ENCODE measurements at places on chromosomes 1 and 21.
A peak's percentile ranks its signal among the peaks of the same experiment; 100 is the strongest.

- DNase-seq, result peak; percentile 80
Measured at GRCh38 chr21:42145569-42146272, 73.2 kb upstream of the ABCG1 start.

GRCh38 chr21:28086861-28087581 lies 905.7 kb downstream of the LTN1 start:
- DNase-seq, result no peak

GRCh38 chr1:170674239-170674638 lies 10.3 kb downstream of the PRRX1 start:
- DNase-seq, result no peak

- DNase-seq, result no peak
Measured at GRCh38 chr1:7610106-7610731, 160.9 kb upstream of the VAMP3 start.

DNA sequence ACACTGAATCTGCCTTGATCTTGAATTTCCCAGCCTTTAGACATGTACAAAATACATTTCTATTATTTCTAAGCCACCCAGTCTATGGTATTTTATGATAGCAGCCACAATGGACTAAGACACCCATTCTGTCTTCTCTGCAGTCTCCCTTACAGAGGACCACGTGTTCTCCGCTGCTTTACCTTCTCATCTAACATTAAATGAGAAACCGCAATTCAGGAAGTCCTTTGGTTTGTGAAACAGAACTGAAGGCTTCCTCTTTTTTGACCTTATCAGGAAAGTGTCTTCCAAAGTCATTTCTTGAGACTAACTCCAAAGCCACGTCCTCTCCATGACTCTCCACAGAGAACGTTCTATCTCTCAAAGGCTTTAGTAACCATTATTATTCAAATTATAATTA lies 560.1 kb downstream of the OMA1 start:
- no peak for DNase-seq

GRCh38 chr1:218850367-218850766 lies 323.3 kb upstream of the LYPLAL1 start:
- no peak for DNase-seq

- no peak for DNase-seq
Measured at GRCh38 chr1:204888294-204888693, 17.6 kb downstream of the NFASC start.

GRCh38 chr1:78104322-78104721 lies 58.6 kb downstream of the GIPC2 start:
- no peak for DNase-seq

- no peak for DNase-seq
Measured at GRCh38 chr1:22078133-22078532, 25.6 kb downstream of the CDC42 start.

DNA sequence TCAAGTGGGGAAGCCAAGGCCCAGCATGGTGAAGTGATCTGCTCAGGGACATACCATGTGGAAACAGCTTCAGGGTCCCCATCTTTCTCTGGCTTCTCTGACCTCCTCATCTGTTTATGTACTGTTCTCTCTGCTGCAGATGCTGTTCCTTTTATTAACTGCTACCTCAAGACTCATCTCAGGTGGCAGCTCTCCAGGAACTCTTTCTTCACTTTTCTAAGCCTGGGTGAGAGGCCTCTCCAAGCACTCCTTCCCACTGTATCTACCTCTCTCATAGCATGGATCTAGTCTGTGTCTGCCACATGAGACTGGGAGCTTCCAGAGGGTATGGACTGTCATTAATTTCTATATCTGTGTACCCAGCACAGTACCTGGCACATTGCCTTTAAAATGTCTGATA lies 73.4 kb upstream of the PPM1J start:
- no peak for DNase-seq

DNA sequence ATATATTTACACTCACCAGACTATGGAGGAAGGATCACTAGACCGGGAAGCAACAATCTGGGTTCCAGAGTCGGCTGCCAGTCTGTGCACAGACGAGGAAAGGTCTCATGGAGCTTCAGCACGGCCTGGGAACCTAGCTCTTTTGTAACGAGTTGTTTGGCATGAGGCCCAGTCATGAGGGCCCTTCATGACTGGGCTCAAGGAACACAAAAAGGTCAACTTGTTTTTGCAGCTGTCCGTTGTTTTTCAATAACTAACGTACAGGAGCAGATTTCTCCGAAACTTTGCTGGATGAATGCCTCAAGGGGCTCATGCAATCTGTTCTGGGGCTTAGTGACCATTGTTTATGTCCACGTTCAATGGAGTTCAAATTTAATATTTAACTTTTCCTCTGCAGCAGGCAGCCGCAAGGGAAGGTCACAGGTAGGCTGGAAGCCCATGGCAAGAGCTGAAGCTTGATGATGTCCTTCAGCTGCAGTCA lies 5.9 kb upstream of the STUM start:
- DNase-seq, result no peak

DNA sequence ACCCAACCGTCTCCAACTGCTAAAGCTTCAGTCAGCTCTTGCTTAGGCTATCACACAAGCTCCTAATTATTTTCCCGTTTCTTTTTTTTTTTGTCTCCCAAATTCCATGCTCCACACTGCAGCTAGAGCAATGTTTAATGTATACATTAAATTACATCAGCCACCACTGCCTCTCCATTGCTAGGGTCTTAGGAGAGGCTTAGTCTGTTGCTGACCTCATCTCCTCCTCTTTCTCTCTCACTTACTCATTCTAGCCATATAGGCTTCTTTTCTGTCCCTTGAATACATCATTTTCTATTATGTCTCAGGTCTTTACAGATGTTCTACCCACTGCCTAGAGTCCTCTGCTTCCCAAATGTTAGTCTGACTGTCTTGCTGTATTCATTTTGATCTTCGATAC lies 138.1 kb upstream of the ST6GALNAC5 start:
- DNase-seq, result no peak

DNA sequence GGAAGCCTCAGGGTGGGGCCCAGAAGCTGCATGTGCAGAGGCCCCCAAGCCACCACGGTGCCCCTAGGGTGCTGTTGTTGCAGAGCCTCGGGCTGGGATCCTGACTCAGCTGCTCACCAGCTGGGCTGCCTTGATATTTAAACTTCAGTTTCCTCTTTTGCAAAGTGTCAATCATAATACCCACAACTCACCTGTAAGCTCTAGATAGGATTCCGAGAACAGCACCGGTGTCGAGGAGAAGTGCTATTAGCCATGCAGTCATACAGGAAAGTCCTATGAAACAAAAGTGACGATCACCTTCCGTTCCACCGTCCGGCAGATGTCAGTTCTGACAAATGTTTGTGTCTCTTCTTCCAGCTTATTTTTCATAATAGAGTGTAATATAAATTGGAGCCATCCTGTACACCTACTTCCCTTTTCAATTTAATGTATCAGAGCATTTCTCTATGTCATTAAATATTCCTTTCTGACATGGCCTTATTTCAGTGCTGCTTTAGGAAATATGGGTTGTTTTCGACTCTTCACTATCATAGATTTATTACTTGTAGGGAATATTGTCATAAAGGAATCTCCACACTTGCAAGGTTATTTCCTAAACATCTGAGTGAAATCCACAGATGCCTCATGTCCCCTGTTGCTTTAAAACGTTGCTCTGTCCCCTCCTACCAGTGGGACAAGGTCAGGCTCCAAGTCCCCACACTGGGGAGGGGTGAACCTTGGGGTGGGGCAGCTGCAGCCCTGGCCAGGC lies 100.8 kb downstream of the SIK1 start:
- DNase-seq, result no peak

GRCh38 chr1:157574836-157575235 lies 22.5 kb upstream of the FCRL5 start:
- DNase-seq, result no peak

GRCh38 chr1:155977690-155978324 lies 540 bp downstream of the ARHGEF2 start:
- peak; percentile 58 for DNase-seq

DNA sequence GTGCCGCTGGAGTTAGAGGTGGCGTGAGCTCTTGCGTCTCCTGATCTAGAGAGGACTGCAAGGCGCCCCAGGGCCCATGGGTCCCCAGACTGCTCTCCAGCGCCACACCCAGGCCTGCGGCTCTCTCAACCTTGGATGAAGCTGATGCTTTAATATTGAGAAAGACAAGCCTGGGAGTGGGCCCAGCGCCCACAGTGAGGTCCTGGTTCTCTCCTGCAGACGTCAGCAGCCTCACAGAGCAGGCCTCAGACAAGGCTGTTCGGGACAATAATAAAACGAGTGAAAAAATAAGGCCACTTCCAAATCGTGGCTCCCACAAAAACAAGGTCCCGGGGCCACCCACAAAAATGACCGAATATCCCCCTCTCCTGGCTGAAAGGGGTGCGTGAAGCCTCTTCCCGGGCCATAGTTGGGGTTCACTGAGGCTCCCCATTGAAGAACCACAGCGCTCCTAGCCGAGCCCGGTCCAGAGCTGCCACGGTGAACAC lies 6.0 kb upstream of the DNMT3L start:
- DNase-seq, result no peak

- DNase-seq, result no peak
Measured at GRCh38 chr1:13737398-13737797, 37.4 kb downstream of the PRDM2 start.

GRCh38 chr1:222522105-222522915 lies 25.6 kb downstream of the HHIPL2 start:
- no peak for DNase-seq

GRCh38 chr1:51044199-51044598 lies 57.8 kb upstream of the C1orf185 start:
- DNase-seq, result no peak

DNA sequence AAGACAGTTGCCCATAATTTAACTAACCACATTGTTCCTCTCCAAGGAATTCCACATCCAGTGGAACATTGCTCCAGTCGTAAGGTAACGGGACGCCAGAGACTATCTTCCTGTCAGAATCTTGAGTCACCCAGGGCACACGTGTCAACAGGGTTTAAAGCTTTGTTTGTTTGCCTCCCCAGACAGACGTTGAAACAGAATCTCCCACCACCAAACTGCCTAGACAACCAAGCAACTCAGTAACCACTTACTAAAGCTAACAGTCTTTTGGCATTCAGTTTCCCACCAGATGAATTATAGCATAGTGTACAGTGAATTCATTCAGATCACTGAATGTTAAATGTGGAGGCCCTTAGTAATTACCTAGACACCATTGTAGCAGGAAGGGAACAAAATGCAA lies 439.5 kb downstream of the PLPP3 start:
- no peak for DNase-seq

DNA sequence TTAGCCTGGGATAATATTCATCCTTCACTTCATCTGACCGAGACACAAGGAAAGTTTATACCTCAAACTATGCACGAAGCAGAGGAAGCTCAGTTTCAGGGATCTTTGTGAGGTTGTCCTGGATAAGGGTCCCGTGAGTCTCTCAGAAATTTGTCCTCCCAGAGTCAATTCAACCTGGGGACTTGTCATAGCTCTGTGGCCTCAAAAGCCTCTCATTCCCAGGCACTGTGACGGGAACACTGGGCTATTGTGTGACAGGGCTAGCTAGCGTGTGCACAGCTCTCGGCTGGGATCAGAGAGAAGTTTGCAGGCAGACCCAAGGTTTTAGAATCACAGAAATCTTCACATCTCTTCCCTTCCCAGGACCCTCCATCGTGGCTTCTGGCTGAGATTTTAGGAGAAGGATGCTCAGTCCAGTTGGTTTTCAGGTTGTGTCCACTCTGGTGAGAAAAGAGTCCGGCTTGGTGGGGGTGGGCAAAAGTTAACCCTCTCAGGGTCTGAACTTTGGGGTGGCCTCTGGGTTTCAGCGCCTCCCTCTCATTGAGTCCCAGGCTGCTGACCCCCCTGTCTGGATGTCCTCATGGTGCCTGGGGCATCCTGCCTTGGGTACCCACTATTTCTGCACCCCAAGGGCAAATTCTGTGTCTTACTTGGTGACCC lies 20.4 kb upstream of the LBR start:
- DNase-seq, result no peak

DNA sequence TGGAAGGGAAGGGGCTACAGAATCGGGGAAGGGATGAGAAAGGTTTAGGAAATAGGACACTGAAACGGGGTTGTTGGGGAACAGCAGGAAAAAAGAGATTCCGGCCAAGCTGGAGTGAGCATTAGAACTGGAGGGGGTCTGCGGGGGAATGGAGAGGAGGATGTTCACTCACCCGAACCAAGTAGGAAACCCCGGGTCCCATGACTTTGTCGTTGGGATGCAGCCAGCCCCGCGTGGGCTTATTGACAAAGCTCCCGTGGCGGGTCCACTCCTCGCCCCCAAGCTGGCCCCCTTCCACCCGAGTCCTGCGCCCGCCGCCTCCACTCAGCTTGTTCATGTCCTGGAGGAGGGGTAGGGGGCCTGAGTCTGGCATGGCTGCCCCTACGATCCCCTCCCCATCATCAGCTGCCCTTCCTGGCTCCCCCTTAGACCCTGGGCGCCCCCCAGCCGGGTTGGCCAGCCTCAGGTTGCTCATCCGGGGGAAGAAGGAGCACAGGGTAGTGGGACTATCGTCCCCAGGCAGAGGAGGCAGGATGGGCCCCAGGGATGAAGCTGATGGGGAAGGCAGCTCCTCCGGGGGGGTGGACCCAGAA lies 591 bp downstream of the SHC1 start:
- DNase-seq, result no peak

DNA sequence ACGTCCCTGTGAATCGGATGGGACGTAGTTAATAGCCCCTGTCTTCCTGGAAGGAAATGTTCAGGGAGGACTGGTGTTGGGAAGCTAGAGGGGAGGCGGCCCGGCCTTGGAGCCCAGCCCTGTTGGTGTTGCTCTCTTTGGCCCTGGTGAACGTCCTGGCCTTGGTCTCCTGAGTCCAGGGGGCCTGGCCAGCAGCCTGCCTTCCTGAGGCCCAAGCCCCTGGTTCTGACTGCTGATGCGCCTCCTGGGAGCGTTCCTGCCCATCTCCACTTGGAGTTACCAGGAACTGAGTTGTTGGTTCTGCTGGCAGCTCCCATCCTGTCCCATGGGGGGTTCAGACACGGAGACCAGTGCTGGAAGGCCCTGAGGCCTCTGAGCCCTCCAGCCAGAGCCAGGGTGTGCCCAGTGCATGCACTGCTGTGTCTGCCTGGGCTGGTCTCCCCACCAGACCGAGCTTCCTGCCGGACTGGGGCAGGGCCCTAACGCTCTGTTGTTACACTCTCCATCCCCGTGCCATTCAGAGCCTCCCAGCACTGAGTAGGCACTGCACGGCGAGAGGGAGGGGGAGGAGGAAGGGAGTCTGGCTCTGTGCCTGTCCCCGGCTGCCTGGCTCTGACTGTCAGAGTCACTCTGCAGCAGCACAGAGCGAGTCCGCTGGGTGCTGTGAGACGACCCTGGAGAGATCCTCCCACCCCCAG lies 382.5 kb upstream of the VAMP3 start:
- peak; percentile 48 for DNase-seq

DNA sequence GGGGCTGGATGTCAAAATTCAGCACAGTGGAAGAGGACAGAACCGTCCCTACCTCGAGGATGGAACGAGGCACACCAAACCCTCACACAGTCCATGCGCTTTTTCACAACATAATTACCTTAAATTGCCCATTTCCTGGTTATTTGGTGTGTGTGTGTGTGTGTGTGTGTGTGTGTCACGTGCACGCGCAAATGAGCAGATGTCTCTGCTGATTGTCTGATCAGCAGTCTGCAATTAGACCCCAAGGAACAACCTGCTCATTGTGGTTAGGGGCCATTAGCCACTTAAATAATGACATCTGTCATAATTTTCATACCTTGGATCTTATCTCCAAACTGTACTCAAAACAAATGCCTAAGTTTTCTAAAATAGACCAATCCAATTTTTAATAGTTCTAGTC lies 23.2 kb downstream of the AVPR1B start:
- no peak for DNase-seq

GRCh38 chr1:115826628-115827027 lies 14.3 kb downstream of the NHLH2 start:
- DNase-seq, result no peak

- no peak for DNase-seq
Measured at GRCh38 chr1:222583079-222583478, 6.7 kb downstream of the TAF1A start.

GRCh38 chr1:17742583-17742982 lies 12.6 kb upstream of the ACTL8 start:
- DNase-seq, result no peak
